ENCODE measurements at places on chromosomes 4 and X.
A peak's percentile ranks its signal among the peaks of the same experiment; 100 is the strongest.

DNA sequence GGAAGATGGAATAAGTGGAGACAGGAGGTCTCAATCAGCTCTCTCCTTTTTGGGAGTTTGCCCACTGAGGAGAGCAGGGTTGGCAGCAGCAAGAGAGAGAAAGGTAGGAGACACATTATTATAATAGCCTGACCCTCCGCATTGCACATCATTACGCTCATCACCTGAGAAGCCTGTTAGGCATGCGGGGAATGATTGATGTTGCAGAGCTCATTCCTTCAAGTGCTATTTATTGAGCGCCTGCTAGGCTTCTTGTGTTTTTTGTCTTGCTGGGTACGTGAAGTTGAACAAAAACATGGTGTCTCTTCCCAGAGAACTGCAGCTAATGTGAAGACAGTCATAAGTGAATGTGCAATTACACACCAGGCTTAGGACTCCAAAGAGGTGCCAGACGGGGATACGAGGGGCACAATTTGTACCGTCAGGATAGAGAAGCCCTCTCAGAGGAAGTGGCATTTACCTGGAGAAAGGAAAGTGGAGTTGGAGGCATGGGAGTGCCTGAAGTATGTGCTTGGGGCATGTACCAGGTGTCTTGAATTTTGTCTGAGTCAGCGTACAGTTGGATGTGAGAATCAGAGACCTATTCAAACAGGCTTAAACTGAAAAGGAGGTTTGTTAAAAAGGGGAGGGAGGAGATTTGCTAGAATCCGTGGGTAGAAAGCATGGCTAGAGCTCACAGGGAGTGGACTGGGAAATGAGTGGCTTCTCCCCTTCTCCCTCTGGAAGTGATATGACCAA lies 90.2 kb upstream of the SOD3 start:
- no peak for DNase-seq

GRCh38 chrX:40102393-40103381 lies 4.9 kb upstream of the BCOR start:
- DNase-seq, result peak; percentile 1

GRCh38 chr4:173682609-173683008 lies 152.6 kb upstream of the HAND2 start:
- DNase-seq, result no peak

- DNase-seq, result peak; percentile 74
These were observed 94.7 kb downstream of the SEL1L3 start for GRCh38 chr4:25767877-25768725.

GRCh38 chr4:185956544-185956940 lies 112.4 kb upstream of the TLR3 start:
- no peak for DNase-seq

DNA sequence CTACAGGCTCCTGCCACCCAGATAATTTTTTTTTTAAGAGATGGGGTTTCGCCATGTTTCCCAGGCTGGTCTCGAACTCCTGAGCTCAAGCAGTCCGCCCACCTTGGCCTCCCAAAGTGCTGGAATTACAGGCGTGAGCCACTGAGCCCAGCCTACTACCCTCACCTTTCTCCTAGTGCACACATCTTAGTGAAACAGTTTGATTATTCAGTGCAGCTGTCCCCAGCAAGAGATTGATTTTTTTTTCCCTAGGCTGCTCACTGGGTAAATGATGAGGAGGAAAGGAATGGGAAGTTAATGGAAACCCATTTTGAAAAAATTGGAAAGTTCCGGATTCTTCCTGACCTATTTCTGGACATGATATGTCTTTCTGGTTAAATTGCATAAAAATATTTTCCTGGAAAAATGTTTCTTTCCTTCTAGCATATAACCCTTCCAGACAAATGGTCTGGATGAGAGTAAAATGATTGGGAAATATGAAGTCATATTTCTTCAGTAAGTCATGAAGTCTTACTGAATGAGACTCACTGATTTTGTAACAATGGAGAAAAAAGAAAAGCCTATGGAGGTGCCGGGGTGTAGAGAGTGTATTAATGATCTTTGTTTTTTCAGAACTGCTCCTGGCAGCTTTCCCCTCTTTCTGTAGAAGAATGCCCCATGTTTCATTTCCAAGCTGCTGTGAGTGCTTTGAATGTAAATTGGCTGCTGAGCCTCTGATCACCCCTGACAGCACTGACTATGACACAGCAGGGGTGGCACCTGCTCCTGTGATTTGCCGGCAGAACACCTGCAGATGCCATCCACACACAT lies 19.5 kb upstream of the ZNF41 start:
- no peak for DNase-seq

DNA sequence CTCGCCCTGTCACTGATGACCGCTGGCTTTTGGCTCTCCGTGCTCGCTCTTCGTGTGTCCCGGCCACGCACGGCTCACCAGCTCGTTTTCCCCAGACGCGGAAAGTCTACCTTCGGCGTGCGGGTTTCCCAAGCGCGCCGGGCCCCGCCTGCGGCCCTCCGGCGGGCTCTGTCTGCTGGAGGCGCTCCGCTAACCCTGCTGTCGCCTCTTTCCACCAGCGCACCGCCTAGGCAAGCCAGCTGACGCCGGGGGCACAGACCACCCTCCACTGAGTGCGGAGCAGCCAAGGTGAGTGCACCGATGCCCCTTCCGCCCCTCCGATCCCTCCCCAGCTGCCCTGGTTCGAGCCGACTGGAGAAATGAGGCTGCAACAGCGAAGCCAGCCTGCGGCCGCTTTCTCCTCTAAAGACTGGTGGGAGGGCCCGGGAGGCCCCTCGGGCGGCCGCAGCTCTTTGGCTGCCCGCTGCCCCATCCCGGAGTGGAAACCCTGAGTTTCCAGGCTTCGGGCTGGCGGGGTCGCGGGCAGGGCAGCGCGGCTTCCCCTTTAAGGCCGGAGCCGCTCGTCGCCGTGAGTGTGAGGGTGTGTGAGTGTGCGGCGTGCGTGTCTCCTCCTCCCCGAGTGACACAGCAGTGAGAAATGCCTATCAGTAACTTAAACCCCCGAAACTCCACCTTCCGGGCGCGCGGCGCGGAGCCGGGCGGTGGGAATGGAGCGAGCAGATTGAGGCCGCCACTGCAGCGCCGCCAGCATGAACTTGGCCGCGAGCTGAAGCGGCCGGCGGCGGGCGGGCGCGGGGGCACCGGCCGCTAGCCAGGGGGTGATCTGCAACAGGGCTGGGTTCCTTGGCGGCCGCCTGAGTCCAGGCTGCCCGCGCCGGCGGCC lies at the start of gene MAMLD1:
Gene MAMLD1 (plus strand): TSS at position 719 of the 883 bp plus-strand sequence. CDS start 82,200 bp downstream, outside the sequence.
- peak; percentile 82 for DNase-seq

DNA sequence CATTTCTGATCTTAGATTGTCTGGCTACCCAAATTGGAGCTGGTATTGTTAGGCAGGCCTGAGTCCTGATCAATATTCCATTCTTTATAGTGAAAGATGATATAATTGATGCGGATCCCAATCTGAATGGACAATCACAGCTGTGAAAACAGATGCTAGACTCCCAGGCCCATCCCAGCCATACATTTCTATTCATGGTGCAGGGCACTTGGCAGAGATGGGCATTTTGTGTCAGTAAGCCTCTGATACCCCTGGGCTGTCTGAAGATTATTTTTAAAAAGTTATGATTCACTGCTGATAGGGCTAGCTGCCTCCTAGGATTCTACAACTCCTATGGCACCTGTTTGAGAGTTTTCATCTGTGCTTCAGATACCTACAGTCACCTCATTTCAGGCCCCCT lies 61.2 kb upstream of the TSPAN7 start:
- DNase-seq, result no peak

GRCh38 chrX:108264376-108264775 lies 172.8 kb downstream of the ATG4A start:
- no peak for DNase-seq

DNA sequence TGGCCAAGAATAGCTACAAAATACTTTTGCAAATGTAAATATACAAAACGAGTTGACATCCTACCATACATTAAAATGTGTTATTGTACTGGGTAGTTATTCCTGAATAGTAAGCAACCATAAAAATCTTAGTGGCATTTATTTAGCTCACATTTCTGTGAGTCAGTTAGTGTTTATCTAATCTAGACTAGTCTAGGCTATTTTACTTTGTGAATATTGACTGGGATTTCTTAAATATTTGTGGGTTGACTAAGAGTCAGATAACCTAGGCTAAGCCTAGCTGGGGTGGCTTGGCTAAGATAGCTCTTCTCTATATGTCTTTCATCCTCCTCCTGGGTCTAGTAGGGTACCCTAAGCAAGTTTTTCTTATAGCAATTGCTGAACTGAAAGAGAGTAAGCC lies 543.8 kb upstream of the DIAPH2 start:
- no peak for DNase-seq

GRCh38 chr4:14130551-14130950 lies 503.0 kb upstream of the BOD1L1 start:
- no peak for DNase-seq

DNA sequence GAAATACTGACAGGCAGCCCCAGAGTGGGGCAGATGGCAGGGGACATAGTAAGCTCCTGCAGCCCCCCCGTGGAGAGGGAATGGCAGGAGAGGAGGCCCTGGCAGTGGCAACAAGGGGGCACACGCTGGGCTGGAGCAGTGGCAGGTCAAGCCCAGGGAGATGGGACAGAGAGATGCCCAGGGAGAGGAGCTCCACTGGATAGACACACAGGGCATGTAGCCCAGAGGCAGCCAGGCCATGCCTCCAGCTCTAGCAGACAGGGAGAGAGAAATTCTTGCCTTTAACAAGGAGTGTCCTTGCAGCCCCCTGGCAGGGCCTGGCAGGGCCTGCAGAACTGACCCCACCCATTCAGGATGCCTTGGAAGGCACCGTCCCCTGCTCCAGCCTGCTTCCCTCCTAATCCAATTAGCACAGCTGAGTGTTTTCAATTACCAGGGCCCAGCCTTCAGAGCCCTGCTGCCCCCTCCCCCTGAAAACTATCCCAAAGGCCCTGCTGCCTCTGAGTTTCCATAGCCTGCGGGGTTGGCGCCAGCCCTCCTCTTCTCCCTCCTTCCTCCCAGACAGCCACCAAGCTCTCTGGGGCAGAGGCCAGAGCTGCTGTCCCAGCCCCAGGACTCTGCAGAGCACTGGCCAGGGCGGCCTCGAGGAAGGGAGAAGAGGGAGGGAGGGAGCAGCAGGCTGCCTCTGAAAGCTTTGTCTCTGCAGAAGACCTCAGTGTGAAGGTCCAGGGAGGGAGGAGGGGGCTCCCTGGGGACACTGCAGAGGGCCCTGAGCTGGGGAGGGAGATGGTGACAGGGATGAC lies 12.5 kb downstream of the L1CAM start:
- DNase-seq, result no peak

DNA sequence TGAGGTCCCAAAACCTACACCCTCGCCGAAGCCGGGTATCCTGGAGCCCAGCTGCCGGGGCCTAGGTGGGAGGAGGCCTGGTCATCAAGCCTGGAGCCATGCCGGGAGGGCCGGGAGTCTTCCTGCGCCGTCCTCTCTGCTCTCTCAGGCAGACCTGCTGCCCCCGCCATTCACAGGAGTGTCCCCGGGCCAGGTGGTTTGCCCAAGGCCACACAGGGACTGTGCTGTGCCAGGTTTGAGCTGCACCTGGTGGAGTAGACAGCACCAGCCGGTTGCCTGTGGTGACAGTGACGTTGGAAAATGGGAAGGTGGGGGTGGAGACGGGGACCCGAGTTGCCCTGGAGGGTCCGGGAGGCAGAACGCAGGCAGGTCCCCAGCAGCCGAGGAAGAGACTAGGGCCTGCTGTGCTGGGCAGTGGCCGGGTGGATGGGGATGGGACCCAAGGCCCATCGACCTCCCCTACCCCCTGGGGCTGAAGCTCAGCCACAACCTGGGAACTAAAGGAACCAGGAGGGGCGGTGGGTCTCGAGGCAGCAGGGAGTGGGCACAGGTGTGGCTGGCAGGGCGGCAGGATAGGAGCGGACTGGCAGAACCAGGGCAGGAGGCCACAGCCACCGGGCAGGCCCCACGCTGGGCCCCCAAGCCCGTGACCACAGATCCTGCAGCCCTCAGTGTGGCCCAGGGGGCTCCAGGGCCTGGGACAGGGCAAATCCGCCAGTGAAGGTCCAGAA lies 9.5 kb downstream of the DOK7 start:
- DNase-seq, result no peak
